ENCODE measurements at places on chromosomes 12 and 14.

GRCh38 chr14:73491256-73492042 is 716 bp downstream of the RIOX1 start:
- peak; percentile 85 for DNase-seq

DNA sequence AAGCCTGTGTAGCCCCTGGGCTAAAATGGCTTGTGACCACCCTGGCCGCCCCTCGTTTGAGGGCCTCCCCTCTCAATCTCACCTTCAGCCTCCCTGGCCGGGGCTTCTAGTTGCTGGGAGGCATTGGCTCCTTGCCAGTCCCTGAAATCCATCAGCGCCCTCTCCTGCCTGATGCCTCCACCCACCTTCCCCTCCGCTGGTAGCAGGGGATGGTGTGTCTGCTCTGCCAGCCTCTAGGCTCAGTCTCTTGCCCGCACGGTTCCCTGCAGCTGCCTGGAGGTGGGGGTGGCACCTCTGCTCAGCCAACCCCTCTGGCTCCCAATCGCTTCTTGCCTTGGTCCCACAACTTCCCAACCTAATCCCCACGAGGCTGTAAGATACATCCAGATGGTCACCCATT is 167.9 kb downstream of the PHETA1 start:
- DNase-seq = peak; percentile 79

- peak; percentile 96 for DNase-seq
Measured at GRCh38 chr12:49538510-49539403, at the start of gene KCNH3. KCNH3 (plus strand) TSS chr12:49539030; CDS start chr12:49539417, 387 bp downstream.

DNA sequence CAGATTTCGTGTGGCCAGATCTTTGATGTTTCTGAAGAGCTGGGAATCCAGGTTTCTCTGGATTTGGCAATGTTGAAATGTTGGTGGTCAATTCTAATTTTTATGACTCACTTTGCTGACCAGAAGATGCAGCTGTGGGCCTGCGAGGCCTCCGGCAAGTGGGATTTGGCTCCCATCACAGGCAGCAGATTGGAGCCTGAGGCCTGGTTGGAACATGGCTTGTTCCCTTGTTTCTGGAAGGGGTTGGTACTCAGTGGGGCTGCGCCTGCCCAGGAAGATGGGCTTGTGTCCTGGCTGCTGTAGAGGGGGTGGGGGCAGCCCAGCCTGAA is 23.1 kb downstream of the FBRSL1 start:
- DNase-seq = no peak

GRCh38 chr12:81015510-81015909 is 62.4 kb upstream of the ACSS3 start:
- DNase-seq = no peak

GRCh38 chr12:3681595-3682061 is 71.3 kb downstream of the CRACR2A start:
- no peak for DNase-seq

DNA sequence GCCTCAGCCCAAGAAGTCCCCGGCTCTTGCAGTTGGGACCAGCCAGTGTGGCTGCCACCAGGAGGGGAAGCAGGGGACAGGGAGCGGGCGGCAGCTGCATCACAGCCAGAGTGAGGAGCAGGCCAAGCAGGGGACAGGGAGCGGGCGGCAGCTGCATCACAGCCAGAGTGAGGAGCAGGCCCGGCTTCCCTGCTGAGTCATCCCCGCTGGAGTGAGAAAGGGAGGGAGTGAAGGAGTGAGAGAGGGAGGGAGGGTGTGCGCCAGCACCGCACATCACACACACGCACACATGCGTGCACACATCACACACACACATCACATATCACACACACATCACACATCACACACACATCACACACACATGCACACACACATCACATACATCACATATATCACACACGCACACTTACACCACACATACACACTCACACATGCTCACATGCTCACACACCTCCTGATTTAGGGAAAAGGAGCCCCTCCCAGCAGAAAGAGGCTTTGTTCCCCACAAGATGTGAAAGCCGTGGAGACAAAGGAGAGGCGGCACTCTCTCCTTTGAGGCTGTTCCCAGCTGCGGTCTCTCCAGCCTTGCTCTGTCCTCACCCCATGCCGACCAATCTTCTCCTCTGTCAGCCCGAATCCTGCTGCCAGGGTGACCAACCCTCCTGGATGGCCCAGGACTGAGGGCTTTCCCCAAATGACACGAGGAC is 16.7 kb upstream of the ZDHHC22 start:
- DNase-seq = peak; percentile 72

DNA sequence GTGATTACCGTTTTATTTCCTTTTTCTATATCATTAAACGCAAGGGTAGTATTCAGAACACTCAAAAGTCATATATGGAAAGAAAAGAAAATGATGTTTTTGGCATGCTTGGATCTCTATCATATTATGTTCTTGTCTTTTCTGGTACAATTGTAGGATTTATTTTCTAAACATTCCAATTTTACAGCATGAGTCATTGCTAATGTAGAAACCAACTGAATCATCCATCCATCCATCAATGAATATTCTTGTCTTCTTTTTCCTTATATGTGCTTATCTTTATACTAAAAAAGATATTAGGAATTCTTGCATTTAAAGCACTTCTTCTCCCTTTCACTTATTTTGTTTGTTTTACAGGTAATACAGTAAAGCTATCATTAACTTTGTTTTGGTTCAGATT is 20.4 kb upstream of the AMIGO2 start:
- DNase-seq = no peak

GRCh38 chr14:58428118-58428683 is 682 bp downstream of the KIAA0586 start:
- DNase-seq = peak; percentile 21

DNA sequence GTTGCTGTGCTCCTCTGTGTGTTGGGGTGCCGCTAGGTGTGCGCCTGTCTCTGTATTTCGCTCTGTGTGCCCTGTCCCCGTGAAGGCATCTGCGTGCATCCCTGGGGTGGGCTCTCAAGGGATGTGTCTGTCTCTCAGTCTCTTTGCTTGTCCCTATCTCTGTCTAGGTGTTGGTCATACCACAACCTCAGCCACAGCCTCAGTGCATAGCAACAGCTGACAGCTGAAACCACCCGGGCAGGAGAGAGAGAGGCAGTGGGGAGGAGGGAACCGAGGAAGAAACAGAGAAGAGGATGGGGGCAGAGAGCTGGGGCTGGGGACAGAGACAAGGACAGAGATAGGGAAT is 953 bp upstream of the NXPH4 start:
- no peak for DNase-seq

DNA sequence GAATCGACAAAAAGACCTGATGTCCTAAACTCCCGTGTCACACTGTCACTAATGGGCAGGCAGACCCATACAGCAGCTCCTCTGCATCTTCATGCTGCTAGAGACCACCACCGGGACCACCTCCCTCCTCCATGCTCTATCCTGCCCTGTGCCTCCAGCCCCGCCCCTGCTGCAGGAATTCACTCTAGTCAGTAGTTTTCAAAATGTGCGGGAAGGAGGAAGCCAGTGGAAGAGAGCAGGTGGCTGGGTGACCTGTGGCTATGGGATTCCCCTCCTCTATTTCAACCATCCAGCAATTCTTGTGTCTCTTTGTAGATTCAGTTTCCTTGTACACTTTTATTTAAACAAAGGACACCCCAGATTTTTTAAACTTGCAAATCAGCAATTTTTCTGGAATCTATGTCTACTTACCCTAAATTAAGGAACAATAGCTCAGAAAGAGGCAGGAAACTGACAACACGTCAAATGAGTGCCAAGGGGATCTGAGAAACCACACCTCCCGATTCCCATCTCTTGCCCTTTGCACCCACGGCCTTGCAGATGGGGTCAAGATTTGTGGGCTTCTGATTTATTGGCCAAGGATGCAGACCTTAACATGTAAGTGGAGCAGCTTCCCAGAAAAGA is 20.4 kb upstream of the MAP1LC3B2 start:
- no peak for DNase-seq

GRCh38 chr12:82407481-82407880 is 49.2 kb downstream of the METTL25 start:
- DNase-seq = no peak

- DNase-seq = peak; percentile 76
Measured at GRCh38 chr12:132488127-132489077, 1.5 kb upstream of the FBRSL1 start.

DNA sequence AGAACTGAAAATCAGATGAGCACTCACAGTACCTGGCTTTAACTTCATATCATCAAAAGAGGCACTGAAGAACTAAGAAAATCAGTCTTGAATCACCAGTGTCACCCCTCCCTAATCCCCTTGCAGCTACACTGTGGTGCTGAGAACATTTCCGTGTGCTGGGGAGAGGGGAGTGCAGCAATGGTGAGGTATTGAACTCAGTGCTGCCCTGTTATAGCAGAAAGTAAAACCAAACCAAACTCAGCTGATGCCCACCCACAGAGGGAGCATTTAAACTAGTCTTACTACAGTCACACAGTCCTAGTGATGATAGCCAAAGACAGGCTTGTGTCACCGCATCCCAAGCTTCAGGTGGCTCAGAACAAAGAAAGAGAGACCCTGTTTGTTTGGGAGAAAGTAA is 122.1 kb downstream of the CPNE8 start:
- DNase-seq = no peak

DNA sequence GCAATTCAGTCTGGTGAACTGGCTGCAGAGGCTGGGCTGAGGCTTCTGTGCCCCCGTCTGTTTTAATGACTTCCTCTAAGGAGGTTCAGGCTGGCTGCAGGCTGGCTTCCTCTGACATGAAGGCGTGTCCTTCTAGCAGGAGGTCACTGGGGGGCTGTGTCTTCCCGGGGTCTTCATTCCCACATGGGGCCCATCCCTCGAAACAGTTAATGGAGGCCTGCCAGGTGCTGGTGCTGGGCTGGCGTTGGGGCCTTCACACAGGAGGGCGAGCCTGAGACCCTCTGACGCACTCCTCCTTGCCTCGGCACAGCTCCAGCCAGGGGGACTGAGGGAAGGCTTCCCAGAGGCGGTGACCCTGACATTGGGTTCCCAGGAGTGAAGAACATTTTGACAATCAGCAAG is 57.7 kb upstream of the DLK1 start:
- no peak for DNase-seq

GRCh38 chr12:79020106-79020505 is 155.5 kb downstream of the SYT1 start:
- no peak for DNase-seq

- DNase-seq = no peak
Measured at GRCh38 chr14:67721875-67722274, 20.2 kb downstream of the RDH12 start.

GRCh38 chr12:57096099-57096572 is 7.2 kb downstream of the NAB2 start:
- peak; percentile 46 for DNase-seq

GRCh38 chr14:37247791-37248461 is 50.2 kb downstream of the MIPOL1 start:
- no peak for DNase-seq

- DNase-seq = no peak
Measured at GRCh38 chr12:111937429-111937828, 75.5 kb downstream of the TMEM116 start.

GRCh38 chr14:105412771-105413543 is 6.7 kb upstream of the MTA1 start:
- peak; percentile 44 for DNase-seq

GRCh38 chr12:14264778-14265177 is 100.7 kb upstream of the ATF7IP start:
- DNase-seq = no peak

DNA sequence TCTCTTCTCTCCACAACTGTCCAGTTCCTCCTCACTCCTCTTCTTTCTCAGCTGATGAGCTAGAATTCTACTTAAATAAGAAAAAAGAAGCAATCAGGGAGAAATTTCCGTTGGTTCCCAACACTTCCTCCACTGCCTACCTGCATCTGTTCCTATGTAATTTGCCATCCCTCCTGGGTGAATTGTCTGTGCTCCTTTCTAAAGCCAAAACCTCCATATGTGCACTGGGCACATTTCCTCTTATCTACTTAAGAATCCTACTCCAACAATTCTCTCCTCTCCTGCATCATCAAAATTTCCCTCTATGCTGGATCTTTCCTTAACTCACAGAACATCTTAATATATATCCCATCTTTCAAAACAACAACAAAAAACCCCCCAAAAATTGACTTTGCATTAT is 35.2 kb downstream of the GPR65 start:
- no peak for DNase-seq

DNA sequence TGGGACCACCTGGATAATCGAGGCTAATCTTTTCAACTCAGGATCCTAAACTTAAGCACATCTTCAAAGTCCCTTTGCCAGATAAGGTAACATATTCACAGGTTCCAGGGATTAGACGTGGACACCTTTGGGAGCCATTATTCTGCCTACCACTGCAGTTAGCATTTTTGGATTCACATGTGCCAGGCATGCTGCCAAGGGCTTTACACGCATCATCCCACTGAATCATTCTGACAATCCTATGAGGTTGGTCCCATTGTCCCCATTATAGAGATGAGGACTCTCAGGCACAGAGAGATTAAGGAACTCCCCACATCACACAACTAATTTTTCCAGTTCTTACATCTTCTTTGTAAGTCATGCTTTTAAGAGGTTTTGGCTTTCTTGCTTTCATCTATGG is 34.5 kb downstream of the RTN1 start:
- DNase-seq = no peak

- DNase-seq = peak; percentile 93
Measured at GRCh38 chr12:57735952-57736740, 2.4 kb downstream of the AGAP2 start.

DNA sequence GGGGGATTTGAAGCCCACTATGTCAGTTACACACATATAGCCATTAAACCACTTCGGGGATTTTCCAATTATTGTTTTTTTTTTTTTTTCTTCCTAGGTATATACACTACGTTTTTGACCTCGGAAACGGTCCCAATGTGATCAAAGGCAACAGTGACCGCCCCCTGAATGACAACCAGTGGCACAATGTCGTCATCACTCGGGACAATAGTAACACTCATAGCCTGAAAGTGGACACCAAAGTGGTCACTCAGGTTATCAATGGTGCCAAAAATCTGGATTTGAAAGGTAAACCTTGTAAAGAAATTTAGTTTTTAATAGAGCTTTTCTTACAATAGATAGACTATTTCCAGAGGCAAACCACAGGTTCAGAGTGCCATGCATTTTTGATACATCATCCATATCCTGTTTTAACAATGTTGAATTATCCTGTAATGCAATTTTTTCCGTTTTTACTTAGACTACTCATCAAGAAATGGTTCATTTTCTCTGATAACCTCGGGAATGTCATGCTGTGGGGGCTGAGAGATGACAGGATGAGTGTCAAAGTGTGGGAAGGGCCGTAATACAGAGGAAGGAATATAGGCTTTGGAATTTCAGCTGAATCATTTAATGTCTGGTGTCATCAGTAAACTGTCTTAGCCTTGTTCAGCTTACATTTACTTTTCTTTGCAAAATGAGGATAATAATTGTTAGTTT is 797.1 kb downstream of the NRXN3 start:
- DNase-seq = no peak

- no peak for DNase-seq
Measured at GRCh38 chr12:67915335-67915851, 73.9 kb upstream of the IFNG-AS1 start.

- DNase-seq = peak; percentile 80
Measured at GRCh38 chr12:52250048-52250990, 17.3 kb downstream of the KRT7 start.

DNA sequence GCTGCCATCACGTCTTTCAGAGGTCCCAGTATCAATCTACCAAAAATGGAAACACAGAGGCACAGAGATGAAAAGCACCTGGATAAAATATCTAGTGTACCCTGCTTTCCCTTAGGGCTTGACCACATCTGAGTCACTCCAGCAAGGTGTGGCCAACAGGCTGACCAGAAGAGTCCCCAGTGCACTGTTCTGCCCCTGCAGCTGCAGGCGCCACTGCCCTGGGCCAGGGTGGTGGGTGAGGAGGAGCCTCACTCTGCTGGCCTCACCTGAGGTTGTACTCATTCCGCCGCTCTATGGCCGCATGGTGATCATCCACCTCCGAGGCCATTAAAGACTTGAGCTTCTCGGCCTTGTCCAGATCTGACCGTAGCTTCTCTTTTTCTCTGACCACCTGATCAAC is 60.4 kb downstream of the NIN start:
- no peak for DNase-seq

Measured in H7 (cell line).